ENCODE measurements at places on chromosomes 11 and 22.
A peak's percentile ranks its signal among the peaks of the same experiment; 100 is the strongest.

DNA sequence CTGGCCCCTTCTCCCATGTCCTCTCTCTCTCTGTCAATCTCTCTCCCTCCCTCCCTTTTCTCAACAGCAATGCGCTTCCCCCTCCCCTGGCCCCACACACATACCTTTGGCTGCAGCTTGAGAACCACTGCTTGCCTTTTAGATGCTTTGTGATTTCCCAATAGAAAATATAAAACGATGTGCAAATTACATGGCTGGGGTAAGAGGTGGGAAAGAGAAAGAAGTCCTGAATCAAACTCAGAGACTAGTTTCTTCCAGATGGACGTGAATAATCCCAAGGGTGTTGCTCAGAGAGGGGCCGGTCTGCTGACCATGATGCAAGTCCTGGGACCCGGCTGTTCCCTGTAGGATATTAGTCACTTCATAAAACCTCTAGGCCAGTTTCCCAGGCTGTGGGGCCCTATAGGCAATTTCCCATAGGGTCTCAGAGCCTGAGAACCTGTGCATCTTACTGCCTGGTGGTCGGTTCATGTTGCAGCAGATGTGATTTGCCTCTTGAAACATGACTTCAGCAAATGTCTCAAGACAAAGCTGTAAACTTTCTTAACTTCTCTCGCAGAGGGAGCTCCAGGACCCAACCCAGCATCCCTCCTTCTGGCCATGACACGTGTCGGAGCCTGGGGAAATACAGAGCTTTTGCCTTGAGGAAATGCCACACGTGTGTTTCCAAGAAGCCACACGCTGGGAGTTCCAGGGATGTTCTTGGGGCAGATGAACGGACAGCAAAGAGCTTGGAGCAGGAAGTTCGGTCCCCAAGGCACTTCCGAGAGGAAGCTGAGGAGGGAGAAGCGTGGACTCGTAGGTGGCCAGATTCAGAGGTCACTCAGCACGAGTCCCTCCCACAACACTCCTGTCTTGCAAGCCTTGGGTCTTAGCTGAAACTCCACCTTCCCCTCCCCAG, 34.5 kb upstream of the ETS1 start:
- DNase-seq: no peak

- DNase-seq: no peak
These were observed 1087.5 kb downstream of the BRD1 start for GRCh38 chr22:48740086-48740730.

- DNase-seq: no peak
These were observed 75.2 kb downstream of the DDIAS start for GRCh38 chr11:82976786-82977185.

GRCh38 chr11:24697522-24698111, 200.8 kb downstream of the LUZP2 start:
- peak; percentile 1 for DNase-seq

GRCh38 chr11:35040221-35040942, 98.6 kb upstream of the CD44 start:
- DNase-seq: peak; percentile 91

DNA sequence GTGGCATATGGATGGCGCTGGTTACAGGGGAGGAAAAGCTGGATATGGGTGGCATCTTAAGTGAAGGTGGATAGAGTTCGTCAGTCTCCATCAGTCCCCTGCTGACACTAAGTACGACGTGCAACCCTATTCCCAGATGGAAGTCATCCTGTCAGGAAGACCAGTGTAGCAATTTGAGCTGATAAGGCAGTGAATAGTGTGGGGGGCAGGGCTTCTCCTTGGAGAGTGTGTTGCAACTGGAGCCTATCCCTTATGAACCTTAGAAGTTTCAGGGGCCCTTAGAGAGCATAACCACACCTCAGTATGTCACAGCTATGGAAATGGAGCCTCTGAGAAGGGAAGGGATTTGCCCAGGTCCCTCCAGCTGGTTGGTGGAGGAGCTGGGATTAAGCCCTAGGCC, 36.1 kb upstream of the ANKK1 start:
- DNase-seq: no peak

DNA sequence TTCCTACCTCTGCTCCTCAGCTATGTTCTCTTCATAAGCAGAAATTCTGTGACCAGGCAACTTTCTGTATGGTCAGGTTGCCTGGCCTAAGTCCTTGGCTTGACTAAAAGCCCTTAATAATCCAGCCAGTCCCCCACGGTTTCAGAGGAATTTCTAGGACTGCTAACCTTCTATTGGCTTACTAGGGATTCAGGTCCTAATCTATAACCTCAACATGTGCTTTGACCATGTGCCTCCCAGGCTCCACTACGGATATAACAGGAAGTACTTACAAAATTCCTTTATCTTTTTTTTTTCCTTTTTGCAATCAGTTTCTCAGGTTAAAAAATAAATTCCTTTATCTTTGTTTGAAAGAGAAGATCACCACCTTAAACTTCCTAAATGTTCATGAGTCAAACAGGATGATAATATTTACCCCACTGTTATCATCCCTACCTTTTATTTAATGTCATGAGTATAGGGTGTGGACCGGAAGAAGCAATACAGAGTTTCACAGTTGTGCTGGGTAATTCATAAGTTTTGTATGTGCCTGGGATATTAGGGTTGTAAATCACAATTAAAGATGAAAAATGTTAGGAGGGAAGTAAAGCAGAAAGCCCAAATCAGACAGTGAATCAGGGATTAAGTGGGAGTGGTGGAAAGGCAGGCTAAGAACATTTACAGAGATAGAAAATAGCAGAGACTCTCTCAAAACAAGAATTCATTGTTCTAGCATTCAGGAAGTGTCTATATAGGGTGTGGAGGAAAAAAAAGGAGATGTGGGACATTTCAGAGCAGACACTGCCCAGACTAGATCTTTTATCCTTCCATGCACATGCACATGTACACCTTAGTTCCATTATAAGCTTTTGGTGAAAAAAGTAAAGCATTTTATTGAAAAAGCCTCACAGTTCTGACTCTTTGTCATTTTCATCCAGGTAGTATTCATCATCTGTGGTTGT, 10.7 kb upstream of the POGLUT3 start:
- no peak for DNase-seq

GRCh38 chr11:19345848-19346681, 105.3 kb upstream of the E2F8 start:
- DNase-seq: no peak

GRCh38 chr11:33067294-33067693, 27.9 kb downstream of the TCP11L1 start:
- no peak for DNase-seq

DNA sequence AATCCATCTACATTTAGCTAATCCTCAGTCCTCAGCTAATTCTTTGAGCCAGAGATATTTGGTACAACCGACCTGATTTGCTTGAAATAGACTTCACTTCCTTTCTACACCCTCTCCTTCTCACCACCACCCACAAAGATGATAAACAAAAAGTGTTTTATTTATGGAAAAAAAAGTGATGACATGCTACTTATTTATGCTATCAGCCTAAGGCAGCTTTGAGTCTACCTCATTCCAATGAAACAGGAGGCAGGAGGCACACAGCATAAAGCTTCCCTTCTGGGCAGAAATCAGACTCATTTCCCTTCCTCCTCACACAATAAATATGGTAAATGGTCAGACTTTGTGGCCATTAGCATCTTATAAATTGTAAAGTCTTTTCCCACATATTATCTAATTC, 325.7 kb downstream of the SOX6 start:
- DNase-seq: no peak

DNA sequence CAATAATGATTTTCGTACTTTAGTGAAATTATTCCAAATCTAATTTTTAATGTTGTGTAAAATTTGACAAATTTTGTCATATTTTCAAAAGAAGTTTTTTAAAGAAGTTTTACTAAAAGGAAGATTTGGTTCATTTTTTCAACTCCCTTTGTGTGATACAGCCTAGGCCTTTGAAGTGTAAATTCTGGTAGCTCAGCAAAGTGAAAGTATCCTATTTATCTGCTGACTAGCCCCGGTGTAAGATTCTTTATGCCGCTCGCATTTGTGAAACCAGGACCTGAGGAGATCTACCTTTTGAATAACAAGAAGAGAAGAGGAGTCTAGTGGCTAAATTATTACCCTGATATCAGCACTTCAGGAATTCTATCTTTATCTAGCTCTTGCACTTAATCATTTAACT, 177.4 kb downstream of the JRKL start:
- DNase-seq: no peak
